ENCODE measurements at places on chromosomes 2 and 18. TPM values are rescaled to one million over a fixed set of nuclear protein-coding genes. Genes with fewer than 3 reads are reported as not detected.

DNA sequence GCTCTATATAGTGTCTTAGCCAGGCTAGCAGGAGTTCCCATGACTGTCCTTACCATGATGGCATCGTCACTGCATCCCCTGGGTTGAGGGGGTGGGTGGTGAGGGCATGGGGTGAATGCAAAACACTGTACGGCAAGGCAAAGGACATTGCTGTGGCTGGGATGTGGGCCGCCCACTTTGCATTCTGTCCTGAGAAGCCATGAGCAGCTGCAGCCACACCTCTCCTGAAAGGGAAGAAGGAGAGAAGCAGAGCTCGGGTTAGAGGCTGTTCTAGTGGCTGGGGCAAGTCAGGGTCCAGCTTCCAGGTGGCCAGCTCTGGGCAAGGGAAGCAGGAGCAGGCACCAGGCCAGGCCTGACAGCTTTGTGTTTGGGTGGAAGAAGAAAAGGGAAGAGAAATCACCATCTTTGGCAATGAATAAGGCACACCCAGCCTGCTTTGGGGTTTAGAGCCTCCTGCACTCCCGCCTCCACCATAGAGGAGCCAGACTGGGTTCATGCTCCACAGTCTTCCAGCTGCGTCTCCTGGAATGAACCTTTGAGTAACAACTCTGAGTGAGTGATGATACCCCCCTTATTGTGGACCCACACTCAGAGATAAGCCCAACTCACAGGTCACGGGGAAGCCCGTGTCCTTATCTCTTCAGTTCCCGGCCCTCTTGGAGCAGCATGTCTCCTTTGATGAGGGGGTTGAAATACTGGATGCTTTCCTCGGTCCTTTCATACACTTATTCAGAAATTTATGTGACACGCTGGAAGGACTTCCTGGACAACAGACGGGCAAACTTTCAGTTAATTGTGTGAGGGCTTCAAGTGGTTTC is 63.4 kb downstream of the INPP4A start:
- no peak for DNase-seq

- no peak for DNase-seq
Measured at GRCh38 chr18:60639836-60640235, 267.3 kb upstream of the MC4R start.

GRCh38 chr2:212770240-212770639 is 231.6 kb upstream of the ERBB4 start:
- no peak for DNase-seq

DNA sequence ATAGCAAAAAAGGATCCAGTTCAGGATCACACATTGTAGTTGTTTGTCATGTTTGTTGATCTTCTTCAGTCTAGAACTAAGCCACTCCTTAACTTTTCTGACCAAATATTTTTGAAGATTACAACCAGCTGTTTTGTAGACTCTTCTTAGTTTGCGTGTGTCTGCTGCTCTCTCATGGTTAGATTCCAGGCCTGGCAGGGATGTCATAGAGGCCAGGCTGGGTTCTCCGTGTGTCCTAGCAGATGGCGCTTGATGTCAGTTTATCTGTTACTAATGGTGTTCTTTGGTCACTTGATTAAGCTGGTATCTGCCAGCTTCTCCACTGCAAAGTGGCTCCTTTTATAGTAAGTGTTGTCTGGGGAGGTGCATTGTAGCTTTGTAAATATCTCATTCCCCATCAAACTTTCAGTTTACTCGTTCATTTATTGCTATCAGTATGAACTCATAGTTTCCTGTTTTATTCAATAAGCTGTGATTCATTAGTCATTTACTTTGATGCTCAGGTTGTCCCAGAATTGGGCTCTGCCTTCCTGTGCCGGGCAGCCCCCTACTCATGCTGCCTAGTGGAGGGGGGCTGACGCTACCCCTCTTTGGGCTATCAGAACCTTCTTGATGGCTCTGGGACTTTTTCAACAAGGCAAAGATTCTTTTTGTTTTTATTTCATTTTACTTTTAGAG is 42.1 kb downstream of the GRHL1 start:
- no peak for DNase-seq

GRCh38 chr2:230601510-230601909 is 111.1 kb upstream of the CAB39 start:
- no peak for DNase-seq

DNA sequence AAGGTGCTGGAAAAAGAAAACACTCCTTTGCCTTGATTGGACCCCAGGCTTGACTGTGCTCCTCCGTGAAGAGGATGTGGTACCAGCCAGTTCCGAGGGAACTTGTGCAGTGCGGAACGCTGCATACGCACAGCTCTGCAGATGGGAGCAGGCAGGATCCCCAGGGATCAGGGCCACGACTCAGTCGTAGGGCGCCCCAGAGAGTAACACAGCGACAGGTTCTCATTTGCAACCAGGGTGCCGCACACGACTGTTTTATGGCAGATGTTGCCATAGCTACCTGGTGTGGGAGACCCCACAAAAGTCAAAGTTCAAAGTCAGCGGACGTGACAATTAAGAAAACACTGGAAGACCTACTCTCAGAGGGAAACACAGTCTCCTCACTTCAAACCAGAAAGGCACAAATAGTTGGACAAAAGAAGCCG is 779 bp downstream of the MALL start:
- DNase-seq: no peak

DNA sequence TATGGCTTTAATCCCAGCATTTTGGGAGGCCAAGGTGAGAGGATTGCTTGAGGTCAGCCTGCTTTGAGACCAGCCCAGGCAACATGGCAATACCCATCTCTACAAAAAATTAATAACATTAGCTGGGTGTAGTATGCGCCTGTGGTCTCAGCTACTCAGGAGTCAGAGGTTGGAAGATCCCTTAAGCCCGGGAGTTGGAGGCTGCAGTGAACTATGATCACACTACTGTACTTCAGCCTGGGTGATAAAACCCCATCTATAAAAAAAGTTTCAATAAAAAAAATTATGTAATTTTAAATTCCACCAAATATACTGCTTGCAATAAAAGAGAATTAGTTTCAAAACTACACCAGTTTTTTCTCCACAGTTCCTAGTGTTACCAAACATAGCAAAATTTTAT is 23.3 kb upstream of the CACNB4 start:
- no peak for DNase-seq

DNA sequence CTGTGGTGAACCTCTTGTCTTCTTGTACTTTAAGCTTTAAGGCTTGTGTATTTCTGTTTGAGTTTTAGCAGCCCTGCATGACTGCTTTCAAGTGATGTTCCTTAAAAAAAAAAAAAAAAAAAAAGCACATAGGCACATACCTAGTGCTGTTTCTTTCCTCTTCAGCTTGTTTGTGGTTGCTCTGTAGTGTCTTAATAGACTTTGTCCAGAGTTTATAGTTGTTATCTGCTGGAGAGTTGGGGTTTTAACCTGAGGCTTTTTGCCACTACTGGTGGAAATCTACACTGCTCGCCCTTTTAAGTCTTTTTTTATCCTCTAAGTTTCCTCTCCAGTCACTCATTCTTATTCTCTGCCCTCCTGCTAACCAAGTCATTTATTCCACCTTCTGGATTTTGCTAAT is 34.5 kb downstream of the AGFG1 start:
- DNase-seq: no peak

GRCh38 chr2:203623096-203623495 is 83.3 kb upstream of the CD28 start:
- no peak for DNase-seq

DNA sequence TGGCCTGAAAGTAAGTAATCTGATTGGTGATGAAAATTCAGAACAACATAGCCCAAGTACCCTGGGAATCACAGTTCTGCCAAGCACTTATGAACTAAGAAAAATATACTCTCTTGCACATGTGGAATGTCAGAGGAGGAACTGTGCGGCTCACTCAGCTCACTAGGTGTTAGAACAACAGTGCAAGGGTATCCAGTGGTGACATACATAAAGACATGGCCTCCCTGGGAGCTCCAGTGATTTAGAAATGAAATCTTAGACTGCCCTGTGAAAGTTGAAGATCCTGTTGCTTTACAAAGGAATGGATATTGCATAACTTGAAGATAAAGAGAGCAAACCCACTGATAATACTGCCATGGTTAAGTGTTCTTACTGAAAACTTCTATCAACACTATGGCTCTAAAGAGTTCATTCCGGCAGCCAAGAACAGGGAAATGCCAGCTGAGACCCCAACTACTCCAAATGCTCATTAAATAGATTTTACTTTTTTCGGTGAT is 246.2 kb downstream of the ARHGAP15 start:
- no peak for DNase-seq

GRCh38 chr2:240647503-240648154 is 22.3 kb downstream of the GPR35 start:
- DNase-seq: no peak

DNA sequence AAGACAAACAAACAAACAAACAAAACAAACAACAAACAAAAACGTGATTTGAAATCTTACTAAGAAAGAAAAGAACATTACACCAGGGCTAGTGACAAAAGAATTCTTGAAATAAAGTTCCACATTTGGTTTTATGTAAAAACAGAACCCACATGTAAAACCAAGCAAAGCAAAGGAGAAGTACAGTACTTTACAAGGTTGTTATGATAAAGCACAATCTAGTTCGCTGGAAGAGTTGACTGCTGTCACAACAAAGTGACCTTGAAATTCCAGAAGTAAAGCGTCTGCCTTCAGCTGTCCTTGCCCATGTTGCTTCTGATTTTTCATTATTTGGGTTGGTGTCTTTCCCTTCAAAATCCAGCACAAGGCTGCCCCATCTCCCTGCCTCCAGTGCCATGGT is 94.8 kb upstream of the CYRIA start:
- DNase-seq: no peak

- DNase-seq: no peak
Measured at GRCh38 chr18:79335833-79336360, 59.8 kb upstream of the NFATC1 start.

DNA sequence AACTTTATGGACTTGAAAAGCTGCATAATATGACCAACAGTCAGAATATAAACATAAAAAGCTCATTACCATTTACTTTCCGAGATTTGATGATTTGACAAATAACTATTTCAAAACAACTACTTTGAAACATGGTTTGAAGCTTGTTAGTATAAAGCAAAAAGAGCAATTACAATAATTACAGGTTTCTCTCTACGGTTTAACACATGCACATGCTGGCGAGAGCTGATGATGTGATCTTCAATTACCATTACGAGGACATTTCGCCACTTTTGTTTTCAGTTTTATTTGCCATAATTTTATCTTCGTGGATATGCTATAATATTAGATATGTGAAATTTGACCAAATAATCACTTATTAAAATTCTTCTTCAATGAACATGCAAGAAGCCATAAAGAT is 270.1 kb downstream of the TCF4 start:
- DNase-seq: no peak

- no peak for DNase-seq
Measured at GRCh38 chr18:28607991-28608390, 431.1 kb upstream of the CDH2 start.

DNA sequence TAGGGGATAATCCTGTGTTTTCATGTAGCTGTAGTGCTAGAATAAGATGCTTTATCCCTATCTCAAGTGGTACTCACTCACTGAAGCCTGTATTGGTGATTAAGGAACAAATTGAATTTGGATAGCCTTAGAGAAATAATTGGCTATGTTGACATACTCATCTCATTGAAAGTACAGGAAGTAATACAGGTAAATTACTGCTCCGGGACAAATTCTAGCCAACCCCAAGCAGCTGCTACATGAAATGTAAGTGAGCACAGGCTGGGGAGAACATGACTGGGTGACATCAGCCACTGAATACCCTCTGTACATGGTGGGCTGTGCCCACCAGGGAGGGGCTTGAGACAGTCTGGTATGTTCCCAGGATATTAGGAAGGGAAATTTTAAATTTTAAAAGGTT is 188.4 kb upstream of the RASGRP3 start:
- DNase-seq: no peak

DNA sequence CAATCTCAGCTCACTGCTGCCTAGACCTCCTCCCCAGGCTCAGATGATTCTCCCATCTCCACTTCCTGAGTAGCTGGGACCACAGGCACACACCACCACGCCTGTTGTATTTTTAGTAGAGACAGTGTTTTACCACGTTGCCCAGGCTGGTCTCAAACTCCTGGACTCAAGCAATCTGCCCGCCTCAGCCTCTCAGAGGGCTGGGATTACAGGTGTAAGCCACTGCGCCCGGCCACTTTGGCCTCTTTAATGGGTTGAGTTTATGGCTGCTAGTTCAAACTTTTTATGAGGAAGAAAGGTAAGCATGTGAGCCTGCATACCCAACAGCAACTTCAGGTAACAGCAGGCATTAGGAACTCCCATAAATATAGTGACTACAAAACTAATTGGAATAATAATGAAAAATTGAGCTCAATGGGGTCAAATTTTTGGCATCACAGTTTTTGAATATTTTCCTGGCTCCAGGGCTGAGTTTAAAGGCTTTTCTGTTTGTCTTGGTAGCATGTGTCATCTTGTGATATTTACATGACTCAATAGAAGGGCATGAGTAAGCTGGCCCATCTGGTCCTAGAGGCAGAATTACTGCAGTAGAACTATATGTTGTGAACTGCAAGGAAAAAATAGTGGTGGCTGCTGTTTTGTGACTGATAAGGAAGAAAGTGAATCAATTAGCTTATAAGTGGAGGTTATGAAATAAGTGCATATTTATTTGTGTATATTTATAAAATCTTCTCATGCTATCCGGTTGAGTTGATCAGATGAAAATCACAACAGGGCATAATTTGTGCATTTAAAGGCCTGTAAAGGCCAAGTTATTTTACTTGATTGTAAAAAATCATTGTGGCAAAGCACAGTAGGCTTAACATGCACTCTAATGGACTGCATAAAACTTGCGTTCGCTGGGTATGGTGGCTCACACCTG is 24.8 kb downstream of the GALM start:
- DNase-seq: no peak

DNA sequence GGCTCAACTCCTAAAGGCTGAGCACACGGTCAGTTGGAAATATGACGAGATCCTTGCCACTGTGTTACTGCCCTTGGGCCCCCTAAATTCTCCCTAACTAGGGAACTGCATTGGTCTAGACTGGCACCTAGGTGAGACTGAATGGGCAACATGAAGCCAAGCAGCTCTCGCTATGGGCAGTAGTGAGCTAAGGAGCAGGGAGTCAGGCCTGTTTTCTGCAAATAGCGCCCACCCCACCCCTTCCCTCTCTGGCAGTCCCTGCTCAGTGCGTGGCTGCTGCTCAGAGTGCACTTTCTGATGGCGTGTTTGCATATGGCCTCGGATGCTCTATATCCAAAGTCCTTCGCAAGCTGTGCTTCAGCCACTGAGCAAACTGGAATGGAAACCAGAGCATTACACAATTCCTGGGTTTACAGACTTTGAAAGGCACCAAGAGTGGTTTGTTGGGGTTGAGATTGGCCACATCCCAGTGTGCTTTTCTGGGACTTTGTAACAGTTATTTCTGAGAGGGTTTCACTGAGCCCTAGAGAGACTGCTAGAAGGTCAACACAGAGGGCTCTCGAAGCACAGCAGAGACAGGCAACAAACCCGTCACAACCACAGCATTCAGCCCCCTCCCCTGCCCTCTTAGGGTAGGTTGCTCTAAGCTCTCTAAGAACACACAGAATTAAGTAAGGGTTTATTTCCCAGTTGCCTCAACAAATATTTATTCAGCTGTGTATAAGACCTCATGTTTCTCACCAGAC is 419.9 kb downstream of the STK39 start:
- no peak for DNase-seq

- DNase-seq: no peak
Measured at GRCh38 chr2:210445732-210446131, 30.8 kb downstream of the LANCL1 start.

Gene ANKRD30B
- total RNA-seq: not detected

Gene FKBP7
- 1.5 TPM for total RNA-seq

Gene HOXD13
- not detected for total RNA-seq

Gene CHRND
- total RNA-seq: not detected

Gene TMEM163
- not detected for total RNA-seq

All from naive thymus-derived CD8-positive, alpha-beta T cell (primary cell).